Neural cell (in vitro differentiated cells): ENCODE measurements at places on chromosomes 1 and 21. TPM values are rescaled to one million over a fixed set of nuclear protein-coding genes. Genes with fewer than 3 reads are reported as not detected.

The KCNT2 gene
- polyA plus RNA-seq = 19.5 and 21.4 TPM in 2 replicates

The TMEM240 gene
- 46.7 and 52.1 TPM in 2 replicates for polyA plus RNA-seq

The ITLN2 gene
- not detected in 2 replicates for polyA plus RNA-seq

The IGSF3 gene
- 81.1 and 81.4 TPM in 2 replicates for polyA plus RNA-seq

The ST6GALNAC5 gene
- 57.3 and 62.8 TPM in 2 replicates for polyA plus RNA-seq

The GPR25 gene
- not detected in 2 replicates for polyA plus RNA-seq

The RNU1-1 gene
- polyA plus RNA-seq = under 0.01 TPM in 1 of 2 replicates, not detected in the other

The ATAD3A gene
- 30.3 and 42.7 TPM in 2 replicates for polyA plus RNA-seq

The ATP1A2 gene
- polyA plus RNA-seq = 0.12 and 0.14 TPM in 2 replicates

The FCRL6 gene
- not detected in 2 replicates for polyA plus RNA-seq

The ASCL5 gene
- polyA plus RNA-seq = 0.20 TPM in 1 of 2 replicates, not detected in the other

The OR2T1 gene
- not detected in 2 replicates for polyA plus RNA-seq

The HSPA6 gene
- polyA plus RNA-seq = 2.6 and 3.8 TPM in 2 replicates

The LEFTY1 gene
- polyA plus RNA-seq = 2.7 and 4.1 TPM in 2 replicates

The HSD3B1 gene
- polyA plus RNA-seq = not detected in 2 replicates

The AIRE gene
- polyA plus RNA-seq = not detected in 2 replicates

The WNT2B gene
- 3.1 and 4.7 TPM in 2 replicates for polyA plus RNA-seq

The DEPDC1 gene
- polyA plus RNA-seq = 0.84 and 2.4 TPM in 2 replicates

The ZNF691 gene
- 14.9 and 16.2 TPM in 2 replicates for polyA plus RNA-seq

The SYNJ1 gene
- polyA plus RNA-seq = 19.0 and 24.1 TPM in 2 replicates

The FGR gene
- not detected in 2 replicates for polyA plus RNA-seq

The CAMSAP2 gene
- 49.2 and 52.7 TPM in 2 replicates for polyA plus RNA-seq

The KRTAP10-7 gene
- not detected in 2 replicates for polyA plus RNA-seq
